ENCODE measurements at places on chromosomes 16 and 17. TPM values are rescaled to one million over a fixed set of nuclear protein-coding genes. Genes with fewer than 3 reads are reported as not detected.

DNA sequence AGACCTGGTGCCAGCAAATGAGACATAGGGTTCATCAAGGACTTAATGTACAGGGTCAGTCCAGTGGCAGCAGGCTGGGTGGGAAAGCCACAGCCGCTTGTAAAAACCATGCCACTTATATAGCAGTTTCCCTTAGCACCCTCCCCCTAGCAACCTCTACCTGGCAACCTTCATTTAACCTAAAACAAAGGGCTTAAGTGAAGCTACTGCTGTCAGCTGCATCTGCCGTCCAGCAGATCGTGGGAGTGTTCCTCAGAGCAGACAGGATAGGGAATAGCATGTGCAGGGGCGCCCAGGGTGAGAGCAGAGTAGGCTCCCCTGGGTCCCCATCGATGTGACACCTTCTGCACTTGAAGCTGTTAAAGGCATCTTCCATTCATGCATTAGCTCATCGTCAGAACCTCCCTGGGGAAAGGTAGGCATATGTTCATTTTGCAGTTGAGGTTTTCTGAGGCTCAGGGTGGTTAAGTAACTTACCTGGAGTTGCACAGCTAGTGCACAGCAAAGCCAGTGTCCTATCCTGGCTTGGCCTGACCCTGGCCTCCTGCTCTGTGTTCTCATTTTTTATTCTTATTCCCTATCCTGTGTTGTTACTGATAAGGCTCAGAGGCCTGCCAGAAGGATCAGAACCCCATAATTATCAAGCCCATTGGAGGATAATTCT lies 112.5 kb downstream of the SOCS1 start:
- DNase-seq: no peak

The HOXB1 gene
- not detected for total RNA-seq

DNA sequence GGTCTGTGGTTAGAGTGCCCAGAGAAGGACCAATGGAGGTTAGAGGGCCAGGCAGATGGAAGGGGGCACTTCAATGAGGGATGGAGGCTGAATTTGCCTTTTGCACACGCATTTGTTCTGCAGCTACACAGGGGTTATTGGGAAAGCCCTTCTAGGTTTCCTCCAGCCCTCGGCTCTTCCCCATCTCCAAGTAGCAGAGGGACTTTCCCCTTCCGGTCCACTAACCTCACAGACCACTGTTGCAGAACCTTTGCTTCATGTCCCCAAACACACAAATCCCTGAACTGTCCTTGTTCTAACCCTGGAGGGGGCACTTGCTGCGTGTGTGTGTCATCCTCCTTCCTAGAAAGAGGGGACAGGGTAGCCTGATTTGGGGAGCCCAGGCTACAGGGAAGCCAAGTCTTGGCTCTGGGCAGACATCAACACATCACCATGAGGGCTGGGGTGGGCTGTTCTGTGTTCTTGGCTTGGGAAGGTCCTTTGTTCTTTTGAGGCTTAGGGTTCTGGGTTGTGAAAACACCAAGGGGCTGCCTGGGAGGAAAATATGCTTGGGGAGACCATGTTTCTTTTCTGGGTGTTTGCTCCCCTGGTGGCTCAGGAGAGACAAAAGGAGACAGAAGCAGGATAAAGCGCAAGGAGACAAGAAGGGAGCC lies 7.3 kb upstream of the NR1D1 start:
- peak; percentile 54 for DNase-seq

GRCh38 chr16:86826941-86827340 lies 248.6 kb downstream of the FOXL1 start:
- no peak for DNase-seq

Measured in uterus (tissue), 4 donors.